GM18507 (cell line): ENCODE measurements at places on chromosomes 12 and 14.
A peak's percentile ranks its signal among the peaks of the same experiment; 100 is the strongest.

GRCh38 chr14:54653712-54654469 is 87.0 kb downstream of the SAMD4A start:
- no peak for DNase-seq

DNA sequence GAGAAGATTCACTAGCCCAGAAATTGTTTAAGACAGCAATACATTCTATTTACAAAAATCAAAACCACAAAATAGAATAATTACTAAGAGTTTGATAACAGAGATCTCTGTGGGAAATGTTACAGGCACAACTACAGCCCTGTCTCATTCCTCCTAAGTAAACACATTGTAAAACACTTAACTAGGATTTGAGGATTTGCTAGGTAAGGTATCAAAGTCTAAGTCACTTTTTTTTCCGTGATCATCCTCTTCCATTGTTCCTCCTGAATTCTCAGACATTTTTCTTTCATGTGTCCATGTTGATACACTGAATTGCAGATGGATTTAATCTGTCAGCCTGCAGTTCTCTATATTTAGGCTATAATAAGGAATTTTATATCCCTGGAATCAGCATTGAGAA is 127.5 kb downstream of the ACSS3 start:
- no peak for DNase-seq

DNA sequence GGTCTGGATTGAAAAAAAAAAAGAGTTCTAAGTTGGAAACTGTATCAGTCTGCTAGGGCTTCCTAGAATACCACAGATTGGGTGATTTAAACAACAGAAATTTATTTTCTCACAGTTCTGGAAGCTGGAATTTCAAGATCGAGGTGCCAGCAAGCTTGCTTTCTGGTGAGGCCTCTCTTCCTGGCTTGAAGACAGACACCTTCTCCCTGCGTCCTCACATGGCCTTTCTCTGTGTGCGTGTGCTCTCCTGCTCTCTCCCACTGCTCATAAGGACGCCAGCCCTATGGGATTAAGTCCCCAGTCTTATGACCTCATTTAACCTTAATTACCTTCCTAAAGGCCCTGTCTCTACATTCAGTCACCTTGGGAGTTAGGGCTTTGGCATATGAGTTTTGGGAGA is 215.5 kb downstream of the PIK3C2G start:
- DNase-seq: no peak

DNA sequence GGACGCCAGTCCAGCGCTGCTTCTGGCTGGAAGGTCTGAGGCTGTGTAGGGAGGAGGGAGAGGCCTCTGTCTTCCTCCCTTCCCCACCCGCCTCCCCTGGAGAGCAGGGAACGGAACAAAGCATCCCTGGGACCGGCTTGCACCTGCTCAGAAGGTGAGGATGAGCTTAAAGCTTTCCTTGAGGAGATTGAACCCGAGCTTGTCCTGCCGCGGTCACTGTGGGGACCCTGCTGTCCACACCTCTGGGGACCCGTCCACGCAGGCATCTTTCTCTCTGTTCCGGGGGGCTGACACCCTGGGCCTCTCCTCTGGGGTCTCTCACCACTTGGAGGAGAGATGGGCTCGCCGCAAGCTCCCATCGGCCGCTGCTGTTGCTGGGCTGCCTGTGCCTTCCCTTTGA is 33.2 kb upstream of the SFSWAP start:
- no peak for DNase-seq

GRCh38 chr12:57173089-57173488 is 25.7 kb upstream of the LRP1-AS start:
- DNase-seq: no peak

GRCh38 chr12:57152639-57153038 is 5.2 kb upstream of the LRP1-AS start:
- DNase-seq: no peak

GRCh38 chr14:105532735-105533141 is 6.4 kb downstream of the TMEM121 start:
- peak; percentile 54 for DNase-seq

GRCh38 chr12:88202500-88202899 is 60.4 kb downstream of the TMTC3 start:
- no peak for DNase-seq

GRCh38 chr12:13210236-13211190 is 14.0 kb downstream of the EMP1 start:
- DNase-seq: no peak
